ENCODE measurements at places on chromosomes 4 and X.

DNA sequence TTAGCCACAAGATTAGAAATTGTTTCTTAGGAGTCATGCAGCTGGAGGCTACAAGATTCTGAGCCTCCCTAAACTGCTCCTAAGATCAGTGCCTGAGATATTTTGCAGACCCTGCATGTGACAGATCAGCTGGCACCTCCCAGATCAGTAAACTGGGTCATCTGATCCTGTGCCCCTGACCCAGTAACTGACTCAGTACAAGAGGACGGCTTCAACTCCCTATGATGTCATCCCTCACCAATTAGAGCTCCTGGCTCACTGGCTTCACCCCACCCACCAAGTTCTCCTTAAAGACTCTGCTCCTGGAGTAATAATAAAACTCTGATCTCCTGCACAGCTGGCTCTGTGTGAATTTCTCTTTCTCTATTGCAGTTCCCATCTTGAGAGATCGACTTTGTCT lies 45.4 kb upstream of the PNPLA4 start:
- DNase-seq, result no peak

- no peak for DNase-seq
Observed at GRCh38 chr4:140027101-140027500, 126.9 kb downstream of the MAML3 start.

GRCh38 chrX:137852502-137852901 lies 286.6 kb downstream of the ZIC3 start:
- DNase-seq, result no peak

GRCh38 chr4:103934178-103934789 lies 214.5 kb upstream of the TACR3 start:
- DNase-seq, result no peak

- no peak for DNase-seq
Observed at GRCh38 chr4:3644849-3645627, 112.8 kb upstream of the LRPAP1 start.

- DNase-seq, result no peak
Observed at GRCh38 chr4:10599574-10599973, 85.0 kb downstream of the CLNK start.

- DNase-seq, result no peak
Observed at GRCh38 chrX:122868631-122869030, 315.4 kb upstream of the GRIA3 start.

- no peak for DNase-seq
Observed at GRCh38 chr4:4990857-4991540, 28.3 kb downstream of the CYTL1 start.

DNA sequence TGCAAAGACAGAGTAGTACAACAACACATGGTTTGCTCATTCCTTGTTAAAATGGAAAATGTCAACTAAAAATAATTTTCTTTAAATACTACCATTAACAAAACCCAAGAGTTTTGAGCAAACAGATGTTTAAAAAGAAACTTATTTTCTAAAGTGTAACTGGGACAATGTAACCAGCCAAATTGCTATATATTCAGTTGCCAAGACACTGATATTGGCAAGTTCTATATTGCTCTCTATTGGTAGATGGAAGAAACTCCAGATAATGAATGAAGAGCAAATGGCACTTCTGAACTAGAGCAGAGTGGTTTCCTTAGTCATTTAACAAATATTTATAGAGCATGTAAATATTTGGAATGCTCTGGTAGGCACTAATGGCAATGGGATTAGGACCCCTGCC lies 966.2 kb downstream of the RPA4 start:
- DNase-seq, result no peak

GRCh38 chr4:77073106-77073809 lies 2.5 kb downstream of the CCNI start:
- DNase-seq, result no peak

GRCh38 chrX:34130501-34130900 lies 1.6 kb downstream of the FAM47A start:
- DNase-seq, result no peak
